NCI-H460 (cell line): ENCODE measurements at places on chromosomes 16 and 17.

GRCh38 chr17:77734371-77735080, 224.0 kb upstream of the TNRC6C start:
- peak; percentile 3 for DNase-seq

DNA sequence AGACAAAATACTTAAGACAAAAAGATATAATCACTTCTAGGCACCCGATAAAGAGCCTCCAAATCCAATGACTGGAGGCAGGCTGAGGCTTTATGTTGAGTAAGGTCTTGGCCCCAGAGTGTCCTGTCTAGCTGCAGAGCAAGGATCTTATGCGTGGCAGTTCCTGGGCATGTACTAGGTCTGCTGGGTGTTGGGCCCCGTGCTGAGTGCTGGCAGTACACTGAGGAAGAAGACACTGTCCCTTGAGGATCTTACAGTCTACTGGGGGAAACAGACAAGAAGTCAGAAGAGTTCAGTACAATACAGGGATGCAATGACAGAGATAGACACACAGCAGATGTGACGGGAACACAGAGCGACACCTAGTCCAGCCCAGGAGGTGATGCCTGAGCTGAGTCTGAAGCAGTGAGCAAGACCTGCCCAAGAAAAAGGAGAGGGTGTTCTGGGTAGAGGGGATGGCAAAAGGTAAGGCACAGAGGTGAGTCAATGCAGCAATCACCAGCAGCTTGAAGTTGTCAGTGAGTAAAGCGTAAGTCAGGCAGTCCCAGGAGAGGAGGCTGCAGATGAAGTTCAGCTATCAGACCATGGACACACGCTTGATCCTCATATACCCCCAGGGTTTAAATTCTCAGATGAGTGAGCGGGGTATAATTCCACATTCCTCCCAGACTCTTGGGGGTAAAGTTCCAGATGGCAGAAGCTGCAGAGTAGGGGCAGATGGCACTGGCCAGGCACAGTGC, 18.1 kb downstream of the MAP3K14 start:
- DNase-seq: no peak

DNA sequence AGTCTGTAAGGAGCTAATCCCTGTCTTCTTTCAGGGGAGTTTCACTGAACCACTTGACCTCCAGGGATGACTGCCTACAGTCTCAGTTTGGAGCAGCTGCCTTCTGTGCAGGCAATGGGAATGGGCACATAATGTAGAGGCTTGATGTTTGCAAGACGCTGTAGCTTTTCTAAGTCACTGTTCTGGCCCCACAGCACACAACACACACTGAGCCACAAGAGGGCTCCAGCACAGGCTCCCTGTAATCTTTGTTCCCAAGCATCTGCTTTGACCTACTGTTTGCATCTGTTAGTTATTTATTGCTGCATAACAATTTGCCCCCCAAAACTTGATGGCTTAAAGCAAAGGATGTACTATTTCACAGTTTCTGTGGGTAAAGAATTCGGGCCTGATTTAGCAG, 419.0 kb upstream of the ASIC2 start:
- DNase-seq: no peak

GRCh38 chr16:72937916-72938794, 109.8 kb downstream of the ZFHX3 start:
- no peak for DNase-seq

GRCh38 chr16:64952177-64952576, 169.7 kb downstream of the CDH11 start:
- DNase-seq: no peak

DNA sequence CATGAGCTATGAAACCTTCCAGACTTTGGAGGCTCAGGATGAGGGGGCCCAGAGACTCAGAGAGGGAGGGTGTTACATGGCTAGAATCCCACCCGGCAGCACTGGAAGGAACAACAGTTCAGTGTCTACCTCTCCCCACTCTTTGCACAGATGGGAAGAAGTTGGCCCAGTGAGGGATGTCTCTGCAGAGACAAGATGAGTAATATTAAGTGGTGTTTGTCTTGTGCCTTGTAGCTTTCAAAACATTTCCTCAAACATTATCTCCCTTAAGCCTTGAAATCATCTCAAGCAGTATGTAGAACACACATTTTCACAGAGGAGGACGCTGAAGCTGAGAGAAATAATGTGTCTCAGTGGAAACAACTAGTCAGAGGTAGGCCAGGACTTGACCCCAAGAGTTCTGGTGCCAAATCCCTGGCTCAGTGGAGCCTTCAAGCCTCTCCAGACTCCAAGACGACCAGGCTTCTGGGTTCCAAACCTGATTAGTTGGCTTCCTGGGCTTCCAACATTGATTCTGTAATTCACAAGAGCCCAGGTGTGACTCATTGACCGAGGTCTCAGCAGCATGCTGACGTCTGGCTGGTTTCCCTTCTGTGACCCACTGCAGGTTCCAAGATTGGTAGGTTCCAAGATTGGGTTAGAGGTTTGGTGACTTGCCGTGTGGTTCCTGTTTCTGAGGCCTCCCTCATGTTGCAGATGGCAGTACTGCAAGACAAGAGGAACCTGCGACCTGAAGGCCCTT, 7.4 kb downstream of the RNF112 start:
- no peak for DNase-seq

GRCh38 chr17:15659236-15659635, 24.9 kb downstream of the TRIM16 start:
- DNase-seq: no peak

DNA sequence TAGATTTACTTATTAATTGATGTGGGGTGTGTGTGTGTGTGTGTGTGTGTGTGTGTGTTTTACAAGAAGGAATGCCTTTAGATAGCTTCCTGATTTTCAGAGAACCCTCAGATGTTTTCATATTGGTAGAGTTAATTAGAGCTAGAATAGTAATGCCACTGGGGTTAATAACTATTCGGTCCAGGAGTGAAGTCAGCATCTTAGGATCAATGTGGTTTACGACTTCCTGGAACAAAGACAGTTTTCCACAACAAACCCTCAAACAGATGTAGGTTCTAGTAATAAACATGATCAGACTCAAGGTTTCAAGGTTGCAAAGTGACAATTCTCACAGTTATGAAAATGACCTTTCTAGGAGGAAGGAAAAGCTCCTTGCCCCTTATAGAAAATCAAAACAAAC, 12.2 kb upstream of the SLC52A1 start:
- no peak for DNase-seq

- no peak for DNase-seq
Observed at GRCh38 chr16:22372882-22373661, 1.3 kb downstream of the CDR2 start.

- no peak for DNase-seq
Observed at GRCh38 chr16:75810342-75810741, 84.1 kb upstream of the CPHXL start.

DNA sequence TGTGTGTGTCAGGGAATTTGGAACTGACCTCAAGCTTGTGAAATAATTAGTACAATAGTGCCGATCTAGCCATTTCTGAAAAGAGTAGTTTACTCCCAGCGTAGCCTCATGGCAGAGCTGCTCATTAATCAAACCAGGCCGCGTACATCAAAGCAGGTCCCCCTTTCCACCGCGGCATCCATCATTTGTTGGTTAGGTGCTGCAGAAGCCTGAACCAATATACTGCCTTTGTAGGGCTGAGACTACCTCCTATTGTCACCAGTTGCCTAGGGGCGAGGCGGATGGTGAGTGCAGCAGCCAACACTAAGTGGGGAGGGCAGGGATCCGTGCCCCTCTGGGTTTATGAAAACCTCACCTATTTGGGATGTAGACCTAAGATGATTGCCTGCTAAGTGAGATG, 264.1 kb downstream of the TMEM114 start:
- DNase-seq: no peak

GRCh38 chr16:4477966-4478365, 1.8 kb downstream of the HMOX2 start:
- no peak for DNase-seq

DNA sequence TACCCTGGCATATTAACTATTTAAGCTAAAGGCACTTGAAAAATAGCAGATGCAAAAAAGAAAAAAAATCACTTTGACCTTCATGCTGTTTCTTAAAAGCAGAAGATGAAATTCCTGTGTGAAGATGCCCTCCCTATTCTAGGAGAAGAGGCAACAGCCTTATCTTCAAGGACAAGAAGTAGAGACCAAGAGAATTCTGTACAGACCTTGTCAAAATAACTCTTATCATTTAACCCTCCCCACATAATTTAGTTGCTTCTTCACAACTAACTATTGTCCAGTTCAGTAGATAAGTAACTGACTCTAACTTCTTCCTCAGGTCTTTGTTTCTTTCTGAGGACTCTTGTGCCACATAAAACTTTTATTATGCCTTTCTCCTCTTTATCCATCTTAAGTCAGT, 72.0 kb upstream of the MARCHF10 start:
- no peak for DNase-seq

- DNase-seq: no peak
Observed at GRCh38 chr16:49924078-49924477, 68.2 kb upstream of the ZNF423 start.

GRCh38 chr16:28163699-28164098, 48.1 kb downstream of the XPO6 start:
- peak; percentile 28 for DNase-seq

GRCh38 chr17:7668482-7668881, 17.8 kb downstream of the ATP1B2 start:
- DNase-seq: no peak

- no peak for DNase-seq
Observed at GRCh38 chr16:85914423-85914794, 15.4 kb downstream of the IRF8 start.

- no peak for DNase-seq
Observed at GRCh38 chr17:7016418-7016817, 4.0 kb downstream of the RNASEK start.

GRCh38 chr17:57158325-57158724, 73.3 kb downstream of the AKAP1 start:
- no peak for DNase-seq

GRCh38 chr17:65208717-65209116, 71.5 kb downstream of the RGS9 start:
- no peak for DNase-seq

- no peak for DNase-seq
Observed at GRCh38 chr16:14098081-14098480, 27.0 kb downstream of the MRTFB start.

DNA sequence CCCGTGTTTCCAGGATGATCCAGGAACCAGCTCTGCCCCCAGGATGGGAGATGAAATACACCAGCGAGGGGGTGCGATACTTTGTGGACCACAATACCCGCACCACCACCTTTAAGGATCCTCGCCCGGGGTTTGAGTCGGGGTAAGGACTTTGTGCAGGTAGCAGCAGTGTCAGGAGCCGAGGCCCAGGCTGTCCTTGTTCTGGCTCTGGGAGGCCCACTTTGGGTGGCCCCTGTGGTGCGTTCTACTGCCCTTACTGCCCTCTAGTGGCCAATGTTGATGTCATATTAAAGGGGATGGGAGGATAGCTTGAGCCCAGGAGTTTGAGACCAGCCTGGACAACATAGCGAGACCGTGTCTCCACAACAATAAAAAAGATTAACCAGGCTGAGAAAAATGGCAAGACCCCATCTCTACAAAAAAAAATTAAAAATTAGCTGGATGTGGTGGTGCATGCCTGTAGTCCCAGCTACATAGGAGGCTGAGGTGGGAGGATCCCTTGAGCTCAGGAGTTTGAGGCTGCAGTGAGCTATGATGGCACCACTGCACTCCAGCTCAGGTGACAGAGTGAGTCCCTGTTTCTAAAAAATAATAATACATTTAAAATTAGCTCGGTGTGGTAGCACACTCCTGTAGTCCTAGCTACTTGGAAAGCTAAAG, 20.9 kb upstream of the CLEC18A start:
- peak; percentile 56 for DNase-seq

- no peak for DNase-seq
Observed at GRCh38 chr16:17229766-17230165, 241.0 kb downstream of the XYLT1 start.

DNA sequence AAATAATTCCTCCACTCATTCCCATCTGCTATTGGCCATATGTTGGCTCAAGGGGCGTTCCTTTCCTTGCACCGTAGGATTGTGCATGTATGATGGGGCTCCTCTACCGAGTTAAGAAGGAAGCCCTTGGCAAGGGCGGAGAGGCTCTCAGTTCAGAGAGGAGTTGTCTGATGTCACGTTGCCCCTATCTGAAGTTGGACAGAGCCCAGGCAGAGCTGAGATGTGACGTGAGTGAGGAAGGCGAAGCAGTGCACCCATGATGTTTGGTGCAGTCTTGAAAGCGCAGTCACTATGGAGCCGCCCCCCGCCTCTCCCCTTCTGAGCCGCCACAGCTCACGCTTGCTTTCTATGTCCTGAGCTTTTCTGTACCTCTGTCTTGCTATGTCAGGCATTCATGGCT, 40.7 kb downstream of the CDH13 start:
- DNase-seq: no peak

DNA sequence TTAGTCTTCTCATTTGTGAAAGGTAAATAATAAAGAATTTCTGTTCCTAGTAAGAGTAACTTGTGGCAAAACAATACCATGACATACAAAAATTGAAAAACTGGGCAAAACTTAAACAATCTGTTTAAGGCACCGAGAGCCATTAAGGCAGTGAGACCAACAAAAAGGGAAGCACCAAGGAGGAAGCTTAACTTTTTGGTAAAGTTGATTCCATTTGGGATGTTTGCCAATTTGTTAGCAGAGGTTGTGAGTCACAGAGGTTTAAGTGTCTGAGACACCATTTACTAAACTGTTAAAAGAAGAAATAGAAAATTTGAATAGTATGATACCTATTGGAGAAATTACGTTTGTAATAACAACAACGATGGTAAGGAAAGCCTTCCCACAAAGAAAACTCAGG, 4.9 kb downstream of the SLC35G3 start:
- DNase-seq: no peak

DNA sequence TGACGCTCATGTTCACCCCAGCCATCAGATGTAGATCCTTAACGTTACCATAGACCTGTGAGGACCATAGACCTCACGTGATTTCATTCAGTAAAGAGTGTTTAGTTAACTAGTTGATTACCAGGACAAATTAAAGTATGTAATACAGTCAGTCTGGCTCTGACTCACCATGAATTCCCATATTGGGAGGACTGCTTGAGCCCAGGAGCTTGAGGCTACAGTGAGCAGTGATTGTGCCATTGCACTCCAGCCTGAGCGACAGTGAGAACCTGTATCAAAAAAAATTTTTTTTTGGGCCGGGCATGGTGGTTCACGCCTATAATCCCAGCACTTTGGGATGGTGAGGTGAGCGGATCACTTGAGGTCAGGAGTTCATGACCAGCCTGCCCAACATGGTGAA, 13.5 kb upstream of the FA2H start:
- no peak for DNase-seq

- DNase-seq: no peak
Observed at GRCh38 chr17:45339646-45340605, 23.1 kb upstream of the MAP3K14 start.

- no peak for DNase-seq
Observed at GRCh38 chr17:82092094-82092586, 5.9 kb downstream of the FASN start.

GRCh38 chr16:14608111-14608566, 21.9 kb downstream of the PARN start:
- no peak for DNase-seq

DNA sequence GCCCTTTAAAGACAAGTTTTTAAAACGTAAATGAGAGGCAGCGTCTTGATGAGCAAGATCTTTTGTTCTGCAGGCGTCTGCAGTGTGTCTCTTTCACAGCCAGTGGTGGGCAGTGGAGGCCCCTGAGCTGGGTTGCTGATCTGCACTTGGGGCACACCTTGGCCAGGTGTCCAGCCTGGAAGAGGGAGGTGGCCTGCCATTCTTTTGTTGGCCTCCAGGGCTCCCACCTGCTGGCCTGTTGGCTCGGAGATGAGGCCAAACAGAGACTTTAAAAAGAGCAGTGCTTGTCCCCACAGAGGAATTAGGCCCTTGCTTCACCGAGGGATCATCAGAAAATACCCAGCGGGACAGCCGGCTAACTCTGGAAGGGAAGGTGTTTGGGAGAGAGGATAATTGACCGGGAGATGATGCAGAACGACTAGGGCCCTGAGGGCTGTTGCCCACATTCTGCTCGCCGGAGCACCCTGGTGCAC, 145.9 kb upstream of the PLCG2 start:
- DNase-seq: no peak
